ENCODE measurements at places on chromosomes 3 and 15. TPM values are rescaled to one million over a fixed set of nuclear protein-coding genes. Genes with fewer than 3 reads are reported as not detected.

SLC24A5 gene
- 0.76 TPM for polyA plus RNA-seq

CD96 gene
- polyA plus RNA-seq: not detected

RGMA gene
- polyA plus RNA-seq: 16.6 TPM

CAMK2N2 gene
- 2.8 TPM for polyA plus RNA-seq

DGKG gene
- not detected for polyA plus RNA-seq

MCF2L2 gene
- 9.3 TPM for polyA plus RNA-seq

FAM162A gene
- polyA plus RNA-seq: 16.2 TPM
